ENCODE measurements at places on chromosomes 6 and 20.

DNA sequence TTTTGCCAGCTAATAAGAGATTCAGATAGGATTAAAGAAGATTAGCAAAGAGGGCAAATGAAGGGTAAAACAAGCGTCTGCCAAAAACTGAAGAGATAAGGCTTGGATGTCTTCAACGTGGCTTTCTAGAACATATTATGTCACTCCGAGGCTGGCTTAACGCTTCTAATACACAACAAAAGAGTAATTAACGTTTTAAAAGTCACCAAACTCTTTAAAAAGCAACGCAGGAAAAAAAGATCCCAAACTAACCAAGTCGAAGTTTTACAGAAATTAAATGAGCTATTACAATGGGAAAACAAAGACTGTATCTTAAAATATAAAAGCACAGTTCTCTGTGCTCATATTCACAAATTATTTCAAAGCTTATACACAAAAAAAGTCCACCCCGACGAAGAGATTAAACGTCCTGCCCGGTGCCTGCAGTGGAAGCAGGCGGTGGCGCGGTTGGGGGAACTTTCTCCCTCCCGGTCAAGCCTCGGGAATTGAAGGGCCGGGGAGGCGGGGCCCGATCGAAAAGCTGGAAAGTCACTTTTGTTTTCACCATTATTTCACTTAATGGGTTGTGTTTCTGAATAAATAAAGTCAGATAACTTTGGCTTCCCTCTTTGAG lies 1.2 kb downstream of the MAK start:
- no peak for DNase-seq

- DNase-seq, result no peak
Measured at GRCh38 chr6:44022671-44023352, 104.4 kb downstream of the MRPL14 start.

GRCh38 chr6:137877113-137877512 lies 10.1 kb downstream of the TNFAIP3 start:
- DNase-seq, result no peak

DNA sequence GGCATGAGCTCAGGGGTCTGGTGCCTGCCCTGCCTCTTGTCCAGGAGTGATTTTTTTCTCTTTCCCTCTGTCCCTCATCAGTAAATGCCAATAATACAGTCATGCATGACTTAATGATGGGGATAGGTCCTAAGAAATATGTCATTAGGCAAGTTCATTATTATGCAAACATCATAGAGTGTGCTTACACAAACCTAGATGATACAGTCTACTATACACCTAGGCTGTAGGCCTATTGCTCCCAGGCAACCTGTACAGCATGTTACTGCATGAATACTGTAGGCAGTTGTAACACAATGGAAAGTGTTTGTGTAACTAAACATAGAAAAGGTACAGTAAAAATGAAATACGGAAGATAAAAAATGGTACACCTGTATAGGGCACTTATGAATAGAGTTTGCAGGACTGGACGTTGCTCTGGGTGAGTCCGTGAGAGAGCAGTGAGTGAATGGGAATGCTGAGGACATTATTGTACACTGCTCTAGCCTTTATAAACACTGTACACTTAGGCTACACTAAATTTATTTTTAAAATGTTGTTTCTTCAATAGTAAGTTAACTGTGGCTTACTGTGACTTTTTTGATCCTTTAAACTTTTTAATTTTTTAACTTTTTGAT lies 22.1 kb downstream of the PBOV1 start:
- no peak for DNase-seq

DNA sequence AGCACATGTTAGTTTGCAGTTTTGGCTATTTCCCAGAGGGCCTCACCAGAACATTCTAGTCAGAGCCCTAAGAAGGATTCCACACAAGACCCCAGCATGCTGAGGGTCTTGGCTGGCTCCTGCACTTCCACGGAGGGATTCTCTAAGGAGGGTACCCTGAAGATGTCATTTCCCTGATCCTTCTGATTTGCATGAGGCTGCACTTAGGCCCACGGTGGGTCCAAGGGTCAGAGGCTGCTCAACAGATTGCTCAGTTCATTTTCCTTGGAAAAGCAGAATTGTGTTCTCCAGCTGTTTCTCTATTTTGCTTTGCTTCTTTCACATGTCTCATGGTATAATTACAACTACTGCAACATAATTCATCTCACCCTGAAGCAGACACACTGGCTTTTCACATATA lies 22.2 kb downstream of the PREP start:
- no peak for DNase-seq

- no peak for DNase-seq
Measured at GRCh38 chr20:1830240-1830639, 65.0 kb upstream of the SIRPA start.

DNA sequence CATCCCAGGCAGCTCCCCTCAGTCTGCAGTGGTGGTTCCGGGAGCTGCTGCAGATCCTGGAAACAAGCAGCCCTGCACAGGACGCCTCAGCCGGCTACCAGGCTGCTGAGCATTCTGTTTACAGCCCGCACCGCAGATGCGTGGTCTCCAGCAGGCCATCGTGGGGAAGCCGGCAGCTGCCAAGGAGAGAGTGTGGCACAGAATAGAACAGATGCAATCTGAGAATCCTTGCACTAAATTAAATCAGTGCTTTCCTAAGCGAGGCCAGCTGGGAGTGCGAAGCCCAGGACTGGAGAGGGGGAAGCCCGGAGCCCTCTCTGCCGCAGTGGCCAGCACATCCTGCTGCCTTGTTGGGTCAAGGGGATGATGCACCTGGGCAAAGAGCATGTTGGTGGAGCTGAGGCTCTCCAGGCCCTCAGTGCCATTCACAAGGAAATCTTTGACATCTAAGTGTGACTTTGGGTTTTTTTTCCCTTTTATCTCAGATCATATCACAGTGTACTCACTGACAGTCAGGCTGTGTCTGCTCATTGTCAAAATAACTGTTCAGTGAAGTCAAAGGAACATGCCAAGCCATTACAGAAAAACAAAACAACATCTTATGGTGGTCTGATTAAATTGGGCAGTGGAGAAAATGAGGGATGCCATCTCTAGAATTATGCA lies 118.1 kb downstream of the SYNDIG1 start:
- no peak for DNase-seq
